Omental fat pad (tissue), 4 donors: ENCODE measurements at places on chromosomes 2 and 18. TPM values are rescaled to one million over a fixed set of nuclear protein-coding genes. Genes with fewer than 3 reads are reported as not detected.

DNA sequence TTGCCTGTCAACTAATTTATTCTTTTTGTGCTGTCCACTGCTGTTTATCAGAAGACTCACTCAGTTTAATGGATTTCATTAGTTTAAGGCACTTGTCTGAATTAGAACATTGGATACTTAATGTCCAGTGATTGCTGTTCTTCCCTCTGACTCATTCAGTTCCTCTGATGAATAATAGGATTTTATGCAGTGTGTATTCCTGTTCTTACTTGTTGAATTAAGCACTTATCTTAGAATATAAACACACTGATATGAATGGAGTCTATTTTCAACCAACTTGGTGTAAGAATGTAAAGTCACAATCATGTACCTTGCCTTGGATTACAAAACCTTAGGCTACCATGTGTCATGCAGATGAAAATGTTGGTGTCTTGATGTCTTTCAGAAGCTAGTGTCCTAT lies 87.0 kb upstream of the PROKR1 start:
- no peak for DNase-seq

GRCh38 chr2:45506756-45507155 lies 104.3 kb downstream of the SRBD1 start:
- DNase-seq: no peak

- DNase-seq: no peak
Measured at GRCh38 chr2:9895669-9896590, 52.7 kb downstream of the TAF1B start.

- no peak for DNase-seq
Measured at GRCh38 chr18:77081390-77081778, 51.2 kb downstream of the MBP start.

GRCh38 chr2:139990646-139991335 lies 1210.6 kb upstream of the NXPH2 start:
- DNase-seq: no peak

DNA sequence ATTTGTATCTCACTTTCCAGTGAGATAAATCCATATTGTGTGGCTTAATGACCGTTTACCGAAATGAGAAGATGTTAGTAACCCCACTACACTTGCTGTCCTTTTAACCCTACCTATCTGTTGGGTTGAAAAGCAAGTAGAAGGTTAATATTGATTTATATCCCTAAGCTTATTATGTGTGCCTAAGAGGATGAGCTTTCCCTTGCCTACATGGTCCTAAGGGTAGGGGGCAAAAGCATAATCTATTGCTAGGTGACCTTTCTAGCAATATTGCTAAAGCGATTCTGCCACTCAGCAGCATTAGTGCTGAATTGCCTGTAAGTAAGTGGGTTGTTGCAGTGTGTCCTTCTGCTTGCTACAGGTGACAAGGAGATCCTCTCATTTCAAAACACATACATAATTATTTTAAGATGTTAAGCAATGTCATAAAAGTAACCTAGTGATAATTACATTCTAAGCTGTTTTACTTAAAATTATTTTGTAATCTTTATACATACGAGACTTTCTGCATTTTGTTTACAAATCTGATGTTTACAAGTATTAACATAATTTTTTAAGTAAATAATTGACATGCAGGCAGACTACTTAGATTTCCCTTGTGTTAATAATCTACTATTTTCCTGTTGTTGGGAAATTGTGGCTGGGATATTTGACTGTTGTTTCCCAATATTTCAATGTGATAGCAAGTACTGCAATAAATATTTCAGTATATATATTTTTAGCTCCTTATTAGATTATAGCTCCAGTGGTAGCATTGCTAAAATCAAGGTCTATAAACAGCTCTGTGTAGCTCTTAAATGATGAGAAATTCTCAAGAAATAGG lies 49.1 kb upstream of the CABYR start:
- no peak for DNase-seq

DNA sequence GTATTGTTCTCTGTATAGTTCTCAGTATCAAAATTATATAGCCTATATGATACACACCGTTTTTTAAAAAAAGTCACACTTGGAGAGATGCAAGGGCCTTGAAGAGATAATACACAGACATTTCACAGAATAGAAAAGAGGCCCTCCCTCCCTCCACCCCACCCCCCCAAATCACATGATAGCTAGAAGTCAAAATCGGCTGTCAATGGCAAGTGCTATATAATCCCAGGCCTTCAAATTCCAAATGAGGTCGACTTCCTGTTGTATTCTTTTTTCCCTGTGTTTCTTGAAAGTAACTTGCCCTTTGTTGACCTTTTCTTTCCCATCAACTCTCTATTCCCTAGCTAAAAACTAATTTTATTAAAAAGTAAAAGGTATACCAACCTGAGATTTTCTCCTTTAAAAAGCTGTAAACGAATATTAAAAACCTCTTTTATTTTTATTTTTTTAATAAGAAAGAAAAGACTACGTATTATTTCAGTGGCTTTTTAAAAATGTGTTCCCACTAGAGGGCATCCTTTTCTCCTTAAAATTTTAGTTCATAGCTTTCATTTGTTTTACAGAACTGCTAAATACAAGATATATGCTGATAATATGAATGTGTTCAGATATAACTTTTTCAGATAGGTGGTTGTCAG lies 46.6 kb downstream of the KCMF1 start:
- no peak for DNase-seq

DNA sequence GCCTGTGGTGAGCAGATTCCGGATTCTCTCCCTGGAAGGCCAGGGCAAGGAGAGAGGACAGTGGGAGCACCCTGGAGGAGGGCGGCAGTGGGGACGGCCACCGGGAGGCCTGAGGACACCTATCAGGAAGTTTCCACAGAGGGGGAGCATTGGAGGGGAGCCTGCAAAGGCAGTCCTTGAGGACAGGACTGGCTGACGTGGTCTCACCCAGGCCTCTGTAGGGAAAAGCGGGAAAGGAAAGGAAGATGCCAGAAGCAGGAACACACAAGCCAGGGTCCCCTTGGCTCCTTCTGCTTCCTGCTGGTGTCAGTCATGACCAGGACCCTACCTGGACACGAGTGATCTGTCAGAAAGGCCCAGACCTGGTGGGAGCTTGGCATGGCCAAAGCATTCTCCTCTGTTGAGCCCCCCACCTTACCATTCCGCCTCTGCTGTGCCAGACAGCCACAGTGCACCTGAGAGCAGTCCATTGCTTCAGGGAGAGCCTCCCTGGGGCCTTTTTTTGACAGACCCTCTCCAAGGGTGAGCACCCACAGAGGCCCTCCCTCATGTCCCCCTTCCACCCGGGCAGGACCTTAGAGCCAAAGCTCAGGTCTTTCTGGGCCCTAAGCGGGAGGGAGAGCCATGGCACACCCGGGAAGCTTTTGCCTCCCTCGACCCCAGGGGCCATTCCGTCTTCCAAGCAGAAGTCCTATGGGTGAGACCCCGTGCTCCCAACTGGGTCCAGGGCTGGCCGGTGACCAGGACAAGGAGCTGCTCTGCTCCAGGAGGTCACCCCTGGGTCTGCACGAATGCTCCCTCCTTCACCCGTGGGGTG lies 333.1 kb downstream of the DYSF start:
- DNase-seq: no peak

- DNase-seq: no peak
Measured at GRCh38 chr18:13613099-13613498, 113.3 kb downstream of the FAM210A start.

GRCh38 chr18:34611904-34612303 lies 98.2 kb upstream of the DTNA start:
- no peak for DNase-seq

DNA sequence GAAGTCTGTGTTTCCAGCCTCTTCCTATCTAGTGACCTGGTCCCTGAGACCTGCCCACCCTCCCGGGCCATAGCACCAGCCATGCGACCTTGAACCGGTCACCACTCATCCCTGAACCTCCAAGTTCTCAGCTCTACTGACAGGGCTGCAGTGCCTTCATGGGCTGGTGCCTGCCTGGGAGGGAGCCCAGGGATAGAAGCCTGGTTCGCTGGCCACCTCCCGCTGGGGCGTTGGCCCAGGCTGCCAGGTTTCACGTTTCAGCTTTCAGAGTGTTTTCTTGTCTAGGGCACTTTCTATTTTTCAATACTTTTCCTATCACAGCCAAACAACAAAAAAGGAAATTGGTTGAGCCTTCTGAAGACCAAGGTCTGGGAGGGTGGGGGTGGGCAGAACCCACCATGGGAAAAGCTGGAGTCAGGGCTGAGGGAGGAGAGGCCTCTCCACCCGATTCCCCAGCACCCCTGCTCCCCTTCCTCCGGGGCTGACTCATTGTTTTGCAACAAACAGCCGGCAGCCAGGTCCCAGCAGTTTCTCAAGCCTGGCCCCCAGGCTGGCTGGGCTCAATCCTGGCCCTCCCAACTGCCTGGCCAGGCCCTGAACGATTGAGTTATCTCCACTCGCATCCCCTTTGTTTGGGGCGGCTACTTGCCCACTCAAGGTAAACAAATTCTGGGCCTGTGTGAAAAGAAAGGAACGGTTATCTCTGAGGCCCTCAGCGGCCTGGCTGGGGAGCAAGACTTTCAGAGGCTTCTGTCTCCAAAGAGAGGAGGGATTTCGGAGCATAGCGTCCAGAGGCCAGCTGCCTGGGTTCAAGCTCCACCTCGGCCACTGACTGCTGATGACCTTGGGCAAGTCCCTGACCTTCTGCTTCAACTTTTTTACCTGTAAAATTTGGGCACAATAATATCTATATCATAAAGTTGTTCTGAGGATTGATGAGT lies 47.5 kb downstream of the ZFP36L2 start:
- DNase-seq: no peak

DNA sequence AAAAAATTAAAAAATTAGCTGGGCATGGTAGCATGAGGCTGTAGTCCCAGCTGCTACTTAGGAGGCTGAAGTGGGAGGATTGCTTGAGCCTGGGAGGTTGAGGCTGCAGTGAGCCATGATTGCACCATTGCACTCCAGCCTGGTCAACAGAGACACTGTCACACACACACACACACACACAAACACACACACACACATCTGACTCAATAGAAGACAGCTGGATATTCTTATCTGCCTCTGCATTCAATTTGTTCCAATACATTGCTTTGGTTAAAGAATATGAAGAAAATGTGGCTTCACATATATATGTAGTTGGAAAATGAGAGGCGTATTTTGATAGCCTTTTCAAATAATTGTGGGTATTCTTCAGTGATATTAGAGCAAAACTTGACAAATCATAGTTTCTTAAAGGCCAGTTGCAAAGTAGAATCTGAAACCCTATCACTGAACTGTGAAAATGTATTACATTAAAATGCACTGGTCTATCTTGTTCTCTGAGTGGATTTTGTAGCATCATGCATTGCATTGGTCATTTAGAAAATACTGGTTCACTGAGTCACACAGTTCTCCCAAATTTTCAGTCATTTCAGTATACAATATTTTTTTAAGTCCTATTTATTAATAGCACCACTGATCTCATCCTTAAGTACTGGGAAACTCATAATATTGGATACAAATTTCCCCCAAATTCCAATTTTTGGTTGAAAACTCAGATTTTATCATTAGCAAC lies 140.9 kb downstream of the MCFD2 start:
- DNase-seq: no peak

DNA sequence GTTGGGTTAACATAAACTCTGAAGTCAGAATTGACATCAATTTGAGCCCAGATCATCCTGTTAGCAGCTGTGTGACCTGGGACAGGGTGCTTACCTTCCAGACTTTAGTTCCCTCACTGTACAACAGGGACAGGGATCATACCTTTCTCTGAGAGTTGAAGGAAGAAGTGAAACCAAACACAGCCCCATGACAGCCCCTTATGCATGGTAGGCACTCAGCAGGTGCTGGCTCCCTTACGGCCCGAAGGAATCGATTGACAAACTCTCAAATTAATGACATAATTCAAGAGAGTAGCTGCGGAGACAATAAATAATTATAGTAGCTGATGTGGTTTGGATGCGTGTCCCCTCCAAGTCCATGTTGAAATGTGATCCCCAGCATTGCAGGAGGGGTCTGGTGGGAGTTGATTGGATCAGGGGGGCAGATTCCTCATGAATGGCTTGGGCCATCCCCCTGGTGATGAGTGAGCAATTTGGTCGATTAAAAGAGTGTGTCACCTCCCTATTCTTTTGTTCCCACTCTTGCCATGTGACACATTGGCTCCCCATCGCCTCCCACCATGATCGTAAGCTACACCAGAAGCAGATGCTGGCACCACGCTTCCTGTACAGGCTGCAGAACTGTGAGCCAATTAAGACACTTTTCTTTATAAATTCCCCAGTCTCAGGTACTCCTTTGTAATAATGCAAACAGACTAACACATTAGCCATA lies 72.4 kb downstream of the ODC1 start:
- DNase-seq: no peak

- no peak for DNase-seq
Measured at GRCh38 chr2:8191427-8191826, 490.4 kb upstream of the ID2 start.

DNA sequence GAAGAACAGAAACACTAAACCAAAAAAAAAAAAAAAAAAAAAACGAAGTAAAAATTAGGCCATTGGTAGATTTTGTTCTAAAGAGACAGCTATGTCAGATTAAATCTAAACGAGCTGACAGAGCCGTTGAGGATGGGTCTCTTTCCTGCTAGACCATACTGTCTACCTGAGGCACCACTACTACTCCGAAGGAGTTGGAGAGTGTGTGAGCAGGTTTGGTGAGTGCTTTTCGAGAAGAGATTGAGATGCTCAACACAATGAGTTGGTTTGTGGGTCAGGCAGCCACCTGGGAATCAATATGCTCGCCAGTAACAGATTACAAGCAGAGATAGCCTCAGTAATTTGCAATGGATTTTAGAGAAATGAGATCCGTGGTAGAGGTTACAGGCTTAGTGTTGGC lies 281.5 kb upstream of the EPAS1 start:
- DNase-seq: no peak

GRCh38 chr2:84989422-84989821 lies 18.5 kb downstream of the KCMF1 start:
- no peak for DNase-seq

- no peak for DNase-seq
Measured at GRCh38 chr2:210756855-210757254, 200.5 kb downstream of the CPS1 start.

DNA sequence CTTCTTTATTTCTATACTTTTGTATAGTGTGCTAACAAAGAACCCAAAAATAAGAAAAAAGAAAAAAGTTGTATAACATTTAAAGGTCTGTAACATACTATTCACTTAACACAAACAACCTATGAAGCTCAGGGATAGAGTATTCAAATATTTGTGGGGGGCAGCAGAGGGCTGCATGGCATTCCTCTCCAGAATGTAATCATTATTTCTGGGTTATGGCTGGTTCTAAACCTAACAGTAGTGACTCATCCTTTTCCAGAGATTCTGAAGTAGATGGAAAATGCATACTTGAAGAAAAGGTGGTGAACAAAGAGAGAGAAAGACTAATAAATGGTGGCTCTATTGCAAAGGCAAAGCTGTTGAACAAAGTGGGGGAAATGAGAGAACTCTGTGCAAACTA lies 249.4 kb downstream of the NRXN1 start:
- DNase-seq: no peak

GRCh38 chr2:230927711-230928341 lies 2.8 kb upstream of the GPR55 start:
- peak; percentile 10 for DNase-seq

GRCh38 chr2:178484245-178485041 lies 4.2 kb downstream of the PLEKHA3 start:
- no peak for DNase-seq

Gene ASPRV1
- 1.8 TPM for total RNA-seq

Gene UGT1A10
- not detected for total RNA-seq

Gene PLEK
- 16.9 TPM for total RNA-seq
